Right forelimb (tissue), 1 donor: ENCODE measurements at places on chromosomes 5 and 9.

- no peak for DNase-seq
These were observed 263.3 kb downstream of the TMEM167A start for GRCh38 chr5:82813861-82814260.

GRCh38 chr5:6995115-6995514, 281.9 kb downstream of the TENT4A start:
- no peak for DNase-seq

DNA sequence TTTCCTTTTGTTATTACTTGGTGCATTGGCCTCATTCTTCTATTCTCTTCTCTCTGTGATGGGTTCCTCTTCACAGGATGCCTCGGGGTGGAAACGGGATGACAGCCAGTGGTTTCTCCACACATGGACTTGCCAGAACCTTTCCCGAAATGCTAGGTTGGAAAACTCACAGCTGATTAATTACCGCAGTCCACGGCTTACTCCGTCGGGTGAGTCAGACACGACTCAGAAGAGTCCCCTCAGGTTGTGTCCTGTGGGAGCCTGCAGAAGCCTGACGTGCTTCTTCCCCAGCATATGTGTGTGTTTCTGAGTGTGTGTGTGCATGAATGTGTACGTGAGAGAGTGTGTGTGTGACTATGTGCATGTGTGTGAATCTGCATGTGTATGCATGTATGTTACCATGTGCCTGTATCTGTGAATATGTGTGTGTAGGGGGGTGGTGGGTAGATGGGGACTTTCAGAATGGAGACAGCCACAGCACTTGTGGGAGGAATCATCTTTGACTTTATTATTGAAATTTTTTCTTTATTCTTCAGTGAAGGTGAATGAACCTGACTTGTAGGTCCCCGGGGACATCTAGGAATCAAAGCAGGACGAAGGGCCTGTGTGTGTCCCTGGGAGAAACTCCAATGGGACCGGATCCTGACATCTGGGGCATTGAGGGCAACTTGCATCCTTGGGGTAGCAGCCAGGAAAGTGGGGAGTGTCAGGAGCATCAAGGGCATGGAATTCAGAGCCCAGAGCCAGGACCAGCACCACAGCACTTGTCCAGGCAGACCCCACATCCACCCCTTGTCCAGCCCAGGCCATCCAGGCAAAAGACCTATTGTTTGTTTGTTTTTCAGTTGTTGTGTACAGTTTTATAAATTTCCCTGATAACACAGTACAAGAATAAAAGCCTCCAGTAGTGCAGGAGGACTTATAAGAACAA, 21.9 kb upstream of the MED10 start:
- DNase-seq, result peak; percentile 16

- no peak for DNase-seq
These were observed 563.2 kb downstream of the NR2F1-AS1 start for GRCh38 chr5:93017849-93018248.

GRCh38 chr5:61397238-61397637, 65.2 kb downstream of the ZSWIM6 start:
- DNase-seq, result no peak

DNA sequence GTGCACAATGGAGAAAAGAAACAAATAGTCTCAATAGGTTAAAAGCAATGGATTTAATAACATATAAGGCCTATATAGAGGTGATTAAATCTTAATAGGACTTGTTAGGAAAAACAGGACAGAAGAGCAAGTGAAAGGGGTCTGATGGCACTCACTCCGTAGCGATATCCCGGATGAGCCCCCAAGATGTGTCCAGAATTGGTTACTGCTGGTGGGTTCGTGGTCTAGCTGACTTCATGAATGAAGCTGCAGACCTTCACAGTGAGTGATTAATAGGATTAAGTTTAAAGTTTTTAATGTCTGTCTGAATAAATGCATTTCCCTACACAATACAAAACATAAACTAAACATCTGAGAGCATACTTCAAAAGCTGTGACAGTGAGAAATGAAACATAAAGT, 110.4 kb upstream of the FAM174A start:
- DNase-seq, result no peak

DNA sequence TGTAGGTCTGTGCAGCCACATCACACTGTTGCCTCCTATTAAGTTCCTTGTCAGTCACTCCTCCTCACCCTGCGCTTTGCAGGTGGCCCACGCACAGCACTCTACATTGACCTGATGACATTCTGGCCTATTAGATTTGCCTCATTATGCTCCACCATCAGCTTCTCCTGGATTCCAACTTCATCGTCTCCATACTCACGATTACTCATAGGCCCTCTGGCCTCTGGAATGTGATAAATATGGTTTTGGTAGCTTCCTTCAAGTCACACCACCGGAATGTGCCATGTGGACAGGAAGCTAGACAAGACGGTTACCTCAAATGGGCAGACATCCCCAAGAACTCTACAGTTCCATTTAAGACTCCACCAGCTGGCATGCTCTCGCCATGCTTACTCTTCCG, 158.0 kb upstream of the LHFPL2 start:
- DNase-seq, result no peak

DNA sequence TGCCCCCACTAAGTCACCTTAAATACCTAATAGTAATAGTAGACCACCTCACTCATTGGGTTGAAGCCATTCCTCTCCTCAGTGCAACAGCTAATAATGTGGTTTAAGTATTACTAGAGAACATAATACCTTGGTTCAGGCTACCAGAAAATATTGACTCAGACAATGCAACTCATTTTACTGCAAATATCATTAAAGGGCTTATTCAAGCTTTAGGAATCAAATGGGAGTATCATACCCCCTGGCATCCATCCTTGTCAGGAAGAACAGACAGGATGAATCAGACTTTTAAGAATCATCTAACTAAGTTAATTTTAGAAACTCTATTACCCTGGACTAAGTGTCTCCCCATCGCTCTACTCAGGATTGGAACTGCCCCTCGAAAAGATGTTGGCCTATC, 6.8 kb upstream of the RNF180 start:
- no peak for DNase-seq

DNA sequence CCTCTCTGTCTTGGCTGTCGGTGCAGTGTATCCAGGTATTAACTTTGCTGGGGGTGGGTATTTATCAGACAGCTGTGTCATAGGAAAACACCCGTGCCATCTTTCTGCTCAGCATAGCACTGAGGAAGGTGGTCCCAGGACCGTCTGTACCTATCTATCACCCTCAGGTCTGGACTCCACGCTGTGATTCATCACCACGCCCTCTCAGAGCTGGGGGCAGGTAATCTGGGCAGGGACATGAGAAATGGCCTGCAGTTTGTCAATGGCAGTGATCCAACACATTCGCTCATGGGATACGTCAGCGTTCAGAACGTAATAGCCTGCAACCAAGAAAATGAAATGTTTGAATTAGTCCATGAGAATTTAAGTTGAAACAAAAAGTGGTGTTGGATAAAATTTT, 151.6 kb upstream of the MAP1B start:
- no peak for DNase-seq

- DNase-seq, result no peak
These were observed 119.7 kb downstream of the CETN3 start for GRCh38 chr5:90289837-90290236.

- DNase-seq, result no peak
These were observed 47.3 kb downstream of the CACNA1B start for GRCh38 chr9:137924761-137925369.

DNA sequence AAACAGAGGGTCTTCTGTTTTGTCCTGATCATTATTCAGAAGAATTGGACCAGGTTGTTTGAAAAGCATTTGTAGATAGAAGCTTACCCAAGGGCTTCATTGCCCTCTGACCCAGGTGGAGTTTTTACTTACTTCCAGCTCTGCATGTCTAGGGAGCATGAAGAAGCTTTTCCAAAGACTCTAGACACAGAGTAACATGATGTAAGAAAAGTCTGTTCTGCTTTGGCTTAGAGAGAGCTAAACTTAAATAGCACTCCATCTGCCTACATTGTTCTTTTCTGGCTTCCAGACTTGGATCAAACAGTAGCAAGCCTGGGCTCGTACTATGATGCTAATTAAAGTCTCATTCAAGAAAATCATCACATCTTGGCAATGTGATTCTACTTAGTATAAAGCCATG, 112.1 kb downstream of the SNCAIP start:
- no peak for DNase-seq

DNA sequence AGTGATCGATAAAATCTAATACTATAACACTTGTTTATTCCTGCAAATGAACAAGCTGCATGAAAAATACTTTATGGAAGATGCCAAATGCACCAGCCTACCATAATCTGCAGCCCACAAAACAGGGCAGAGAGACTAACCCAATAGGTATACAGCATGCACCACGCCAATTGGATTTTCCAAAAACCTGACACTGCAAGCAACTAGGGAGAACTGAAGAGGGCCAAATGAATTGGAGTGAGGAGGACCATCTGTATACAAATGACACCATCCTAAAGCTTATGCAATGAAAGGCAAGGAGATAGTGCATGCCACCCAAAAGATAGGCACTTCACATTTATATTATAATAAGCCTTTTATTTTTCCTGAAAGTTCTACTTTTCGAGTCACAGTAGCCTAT, 100.4 kb downstream of the SPOCK1 start:
- no peak for DNase-seq

DNA sequence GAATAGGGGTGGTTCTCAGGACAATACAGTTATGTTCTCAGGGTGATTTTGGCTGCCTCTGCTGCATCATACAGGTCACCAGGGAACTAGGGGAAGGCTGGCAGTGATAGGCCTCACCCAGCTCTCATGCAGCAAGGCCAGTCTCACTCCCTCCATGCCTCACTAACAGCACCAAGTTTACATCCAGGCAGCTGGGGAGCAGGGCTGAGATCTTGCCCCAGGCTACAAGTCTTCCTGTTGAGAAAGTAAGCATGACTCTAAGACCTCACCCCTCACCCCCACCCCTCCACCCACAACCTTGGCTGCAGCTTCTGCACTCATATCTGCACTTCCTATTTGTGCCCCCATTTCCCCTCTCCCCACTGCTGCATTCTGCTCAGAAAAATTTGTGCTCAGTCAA, 481.2 kb downstream of the ACTL7B start:
- DNase-seq, result no peak

DNA sequence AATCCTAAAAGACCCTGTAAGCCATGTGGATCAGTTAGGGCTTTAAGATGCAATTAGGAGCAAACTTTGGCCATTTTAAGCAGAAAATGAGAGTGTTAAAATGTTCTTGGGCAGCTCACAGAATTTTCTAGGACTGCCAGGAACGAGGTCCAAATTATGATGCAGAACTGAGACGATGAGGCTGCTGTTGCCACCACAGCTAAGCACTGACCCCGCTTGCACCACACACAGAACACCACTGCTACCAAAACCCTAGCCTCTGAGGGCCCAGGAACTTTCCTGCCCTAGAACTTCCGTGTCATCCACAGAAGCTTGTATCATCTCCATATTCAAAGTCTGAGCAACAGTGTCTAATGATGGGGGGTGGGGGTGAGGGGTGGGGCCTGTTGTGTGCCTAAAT, 41.0 kb upstream of the PCSK1 start:
- no peak for DNase-seq
